ENCODE measurements at places on chromosomes 7 and 10. TPM values are rescaled to one million over a fixed set of nuclear protein-coding genes. Genes with fewer than 3 reads are reported as not detected.

DNA sequence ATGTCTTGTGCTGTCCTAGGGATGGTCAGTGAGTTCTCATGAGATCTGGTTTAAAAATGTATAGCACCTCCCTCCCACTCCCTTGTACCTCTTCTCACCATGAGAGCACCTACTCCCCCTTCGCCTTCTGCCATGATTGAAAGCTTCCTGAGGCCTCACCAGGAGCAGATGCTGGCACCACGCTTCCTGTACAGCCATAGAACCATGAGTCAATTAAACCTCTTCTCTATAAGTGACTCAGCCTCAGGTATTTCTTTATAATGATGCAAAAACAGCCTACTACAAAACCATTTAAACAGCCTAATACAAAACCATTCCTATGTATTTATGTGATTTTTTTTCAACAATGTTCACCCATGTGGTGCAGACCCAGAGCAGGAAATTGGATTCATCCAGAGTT, 32.0 kb downstream of the KDM7A start:
- no peak for DNase-seq

FEZF1 gene
- total RNA-seq = not detected

MYH16 gene
- total RNA-seq = not detected

GRCh38 chr10:132375116-132375794, 21.7 kb upstream of the PWWP2B start:
- no peak for DNase-seq

- DNase-seq = no peak
Observed at GRCh38 chr10:27654284-27654683, 91.3 kb downstream of the MKX start.

GRCh38 chr10:107418085-107418806, 253.7 kb upstream of the SORCS1 start:
- no peak for DNase-seq

DNA sequence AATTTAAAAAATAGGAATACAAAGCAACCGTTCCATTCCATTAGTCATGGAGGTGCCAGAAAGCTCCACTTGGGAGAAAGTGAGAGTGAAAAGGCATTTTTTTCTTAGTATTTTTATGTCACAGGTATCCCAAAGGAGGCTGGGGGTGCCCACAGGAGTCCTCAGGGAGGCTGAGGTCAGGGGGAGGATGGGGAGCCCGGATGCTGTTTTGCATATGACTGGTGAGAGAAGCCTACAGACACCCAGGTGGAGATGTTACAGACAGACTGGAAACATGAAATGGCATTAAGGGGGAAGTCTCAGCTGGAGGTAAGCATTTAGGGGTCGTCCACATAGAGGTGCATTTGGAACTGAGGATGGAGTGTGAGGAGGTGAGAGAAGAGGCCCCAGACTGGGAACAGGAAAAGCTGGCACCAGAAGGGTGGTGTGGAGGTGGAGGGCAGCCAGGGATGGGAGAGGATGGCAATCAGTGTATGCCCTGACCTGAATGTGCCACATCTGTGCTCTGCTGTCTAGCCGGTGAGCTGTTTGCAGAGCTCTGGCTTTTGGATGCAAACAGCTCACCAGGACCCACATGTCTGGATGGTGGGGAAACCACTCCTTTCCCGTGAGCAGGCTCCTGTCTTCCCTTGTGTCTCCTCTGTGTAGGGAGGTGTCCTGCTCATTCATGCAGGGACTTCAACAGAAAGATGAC, 101.1 kb downstream of the RAMP3 start:
- no peak for DNase-seq

GRCh38 chr10:77888356-77888703, 38.2 kb downstream of the DLG5 start:
- DNase-seq = no peak

DNA sequence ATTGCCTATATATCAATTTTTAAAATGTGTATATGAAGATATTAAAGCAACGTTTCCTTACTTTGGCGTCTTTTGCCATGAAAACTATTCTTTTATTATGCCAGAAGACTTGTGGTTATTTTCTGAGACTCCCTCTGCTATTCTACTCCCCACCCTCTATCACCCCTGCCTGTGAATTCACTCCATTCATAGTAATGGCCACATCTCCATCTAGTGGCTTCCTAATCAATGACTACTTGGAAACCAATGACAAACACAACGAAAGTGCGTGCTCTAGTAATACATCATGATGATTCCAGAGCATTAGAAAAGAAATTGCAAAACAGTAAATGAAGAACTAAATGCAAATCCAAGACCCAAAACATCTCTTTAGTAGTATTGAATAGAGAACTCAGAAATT, 186.7 kb upstream of the HGF start:
- DNase-seq = no peak

CRYGN gene
- not detected for total RNA-seq

DNA sequence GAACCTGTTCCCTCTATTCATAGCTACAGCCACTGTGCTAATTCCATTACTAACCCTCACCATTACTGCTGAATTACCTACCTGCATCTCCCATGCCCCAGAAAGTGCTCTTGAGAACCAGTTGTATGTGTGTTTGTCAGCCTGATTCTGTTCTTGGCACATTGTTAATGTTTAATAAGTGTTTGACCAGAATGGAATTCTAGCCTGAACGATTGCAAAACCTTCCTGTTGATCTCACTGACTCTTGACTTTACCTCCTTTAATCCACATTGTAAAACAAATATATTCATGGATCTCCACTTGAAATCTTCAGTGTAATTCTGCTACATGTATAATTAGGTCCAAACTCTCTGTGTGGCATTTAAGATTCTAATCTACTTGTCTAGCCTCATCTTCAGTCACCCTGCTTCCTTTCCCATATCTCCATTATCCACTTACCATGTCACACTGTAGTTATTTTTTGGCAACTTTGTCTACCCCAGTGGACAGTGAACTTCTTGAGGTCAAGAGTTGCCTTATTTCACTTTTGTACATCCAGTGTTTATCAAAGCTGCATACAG, 4.9 kb downstream of the ZNF277 start:
- DNase-seq = no peak

- no peak for DNase-seq
Observed at GRCh38 chr10:4081685-4082111, 296.7 kb upstream of the KLF6 start.

GRCh38 chr10:120097766-120098165, 205.2 kb downstream of the SEC23IP start:
- no peak for DNase-seq

- no peak for DNase-seq
Observed at GRCh38 chr10:16232441-16232840, 204.4 kb upstream of the PTER start.

FXYD4 gene
- not detected for total RNA-seq

DNA sequence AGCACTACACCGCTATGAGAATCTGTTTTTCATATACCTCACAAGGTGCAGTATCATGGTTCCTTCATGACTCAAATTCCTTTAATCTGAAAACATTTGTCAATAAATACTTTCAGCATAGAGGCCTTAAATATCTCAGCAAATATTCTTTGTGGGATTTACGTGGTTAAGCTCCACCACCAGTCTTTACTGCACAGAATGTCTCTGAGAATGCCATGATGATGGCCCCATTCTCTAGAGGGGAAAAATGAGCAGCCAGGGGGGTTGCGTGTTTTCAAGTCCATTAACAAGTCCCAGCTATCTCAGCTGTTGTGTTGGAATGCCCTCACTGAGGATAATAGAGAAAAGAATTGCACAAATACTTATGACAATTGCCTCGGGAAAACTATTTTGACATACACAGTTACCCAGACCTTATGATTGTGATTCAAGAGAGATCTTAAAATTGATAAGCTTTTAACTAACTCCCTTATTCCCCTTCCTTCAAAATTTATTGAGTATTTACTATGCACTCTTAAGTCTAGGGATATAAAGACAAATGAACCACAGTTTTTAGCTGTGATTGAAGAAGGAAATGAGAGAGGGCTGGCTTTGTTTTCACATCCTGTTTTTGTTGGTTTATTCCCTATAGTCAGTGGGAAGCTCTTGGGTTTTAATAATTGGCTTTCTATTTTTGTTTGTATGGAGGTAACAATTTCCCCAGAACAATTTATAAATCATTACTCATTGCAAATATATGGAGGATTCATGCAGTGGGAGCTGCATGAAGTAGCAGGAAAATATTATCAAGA, 176.5 kb upstream of the VWC2 start:
- no peak for DNase-seq
